Stomach (tissue), 19 donors: ENCODE measurements at places on chromosomes 1 and 21. TPM values are rescaled to one million over a fixed set of nuclear protein-coding genes. Genes with fewer than 3 reads are reported as not detected.

The CYYR1 gene
- 0.89 TPM for total RNA-seq

The ZNF124 gene
- total RNA-seq, result 23.0 TPM

DNA sequence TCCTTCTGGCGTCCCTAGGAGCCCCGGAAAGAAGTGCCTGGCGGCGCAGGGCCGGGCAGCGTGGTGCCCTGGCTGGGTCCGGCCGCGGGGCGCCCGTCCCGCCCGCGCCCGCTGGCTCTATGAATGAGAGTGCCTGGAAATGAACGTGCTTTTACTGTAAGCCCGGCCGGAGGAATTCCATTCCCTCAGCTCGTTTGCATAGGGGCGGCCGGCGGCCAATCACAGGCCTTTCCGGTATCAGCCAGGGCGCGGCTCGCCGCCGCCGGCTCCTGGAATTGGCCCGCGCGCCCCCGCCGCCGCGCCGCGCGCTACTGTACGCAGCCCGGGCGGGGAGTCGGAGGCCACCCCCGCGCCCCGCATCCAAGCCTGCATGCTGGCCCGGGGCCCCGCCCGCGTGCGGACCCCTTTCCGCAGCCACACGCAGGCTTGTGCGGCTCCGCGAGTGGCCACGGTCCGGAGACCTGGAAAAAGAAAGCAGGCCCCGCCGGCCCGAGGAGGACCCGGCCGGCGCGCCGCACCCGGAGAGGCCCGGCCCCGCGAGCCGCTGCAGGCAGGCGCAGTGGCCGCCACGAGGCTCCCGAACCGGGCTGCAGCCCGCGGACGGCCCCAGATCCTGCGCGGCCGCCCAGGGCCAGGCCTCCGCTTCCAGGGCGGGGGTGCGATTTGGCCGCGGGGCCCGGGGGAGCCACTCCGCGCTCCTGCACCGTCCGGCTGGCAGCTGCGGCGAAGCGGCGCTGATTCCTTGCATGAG is 160.4 kb downstream of the RUNX1 start:
- peak; percentile 97 for DNase-seq

DNA sequence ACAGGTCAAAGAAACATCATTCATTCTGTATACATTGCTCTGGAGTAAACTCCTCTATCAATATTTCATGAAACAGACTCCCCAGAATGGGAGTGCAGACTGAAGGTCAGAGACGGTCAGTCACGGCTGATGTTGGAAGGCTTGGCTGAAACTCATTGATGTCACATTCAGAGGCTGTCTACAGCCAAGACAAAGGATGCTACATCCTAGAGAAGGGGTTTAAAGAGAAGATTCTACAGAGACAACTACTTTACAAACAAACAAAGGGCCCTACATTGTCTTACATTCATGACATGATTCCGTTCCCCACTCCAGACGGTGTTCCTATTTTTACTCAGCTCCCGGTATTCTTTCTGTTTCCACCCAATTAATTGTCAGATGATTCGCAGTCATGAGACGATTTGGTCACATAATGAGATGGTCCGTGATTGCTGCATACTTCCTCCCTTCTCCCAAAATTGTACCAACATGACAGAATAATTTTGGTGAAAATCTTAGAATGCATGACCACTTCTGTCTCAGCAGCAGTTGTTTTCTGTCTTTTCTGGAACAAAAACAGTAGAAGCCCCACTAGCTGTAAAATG is 73.8 kb upstream of the VAV3 start:
- DNase-seq, result no peak

The TRIM46 gene
- 0.73 TPM for total RNA-seq

- DNase-seq, result no peak
These were observed 455.9 kb upstream of the RUNX1 start for GRCh38 chr21:35504951-35505466.

DNA sequence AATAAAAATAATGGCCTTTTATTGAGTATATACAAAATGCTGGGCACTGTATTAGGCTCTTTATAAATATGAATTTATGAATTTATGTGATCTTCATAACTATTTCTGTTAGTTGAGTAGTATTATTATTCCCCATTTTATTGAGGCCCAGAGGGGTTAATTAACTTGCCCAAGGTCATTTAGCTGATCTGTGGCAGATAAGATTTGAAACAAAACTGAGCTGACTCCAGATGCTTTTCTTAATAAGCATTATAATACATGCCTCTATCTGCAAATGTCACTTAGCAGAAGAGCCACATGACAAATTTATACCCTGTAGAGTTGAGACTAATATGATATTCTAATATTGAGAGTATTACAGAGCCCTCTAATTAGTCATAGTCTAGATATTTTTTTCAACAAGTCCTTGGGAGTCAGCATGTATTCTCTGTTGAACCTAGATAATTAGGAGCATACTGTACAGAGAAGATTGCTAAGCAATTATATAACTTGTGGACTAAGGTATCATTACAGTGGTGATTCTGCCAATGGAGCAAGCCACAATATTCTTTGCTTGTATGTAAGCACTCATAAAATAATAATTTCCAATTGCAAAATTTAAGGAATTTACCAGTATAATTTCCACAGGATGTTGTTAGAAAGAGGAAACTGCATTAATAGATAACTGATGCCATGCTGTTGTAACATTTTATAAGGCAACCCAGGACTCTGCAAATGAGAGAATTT is 112.0 kb downstream of the LRRC40 start:
- DNase-seq, result no peak

The OR14C36 gene
- total RNA-seq, result not detected

DNA sequence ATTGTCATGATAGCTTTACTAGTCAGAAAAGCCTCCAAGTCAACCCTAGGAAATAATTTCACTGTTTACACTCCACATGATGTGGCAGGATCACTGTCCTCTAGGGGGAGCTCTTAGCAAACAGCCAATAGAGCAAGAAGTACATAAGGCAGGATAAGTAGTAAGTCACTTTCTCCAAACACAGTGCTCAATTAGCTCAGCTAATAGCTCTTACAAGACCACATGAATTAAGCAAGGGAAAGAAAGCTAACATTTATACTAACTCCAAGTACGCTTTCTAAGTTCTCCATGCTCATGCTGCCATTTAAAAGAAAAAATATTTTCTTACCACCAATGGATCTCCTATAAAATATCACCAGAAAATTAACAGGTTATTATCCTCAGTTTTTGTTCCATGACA is 66.9 kb upstream of the LRIF1 start:
- peak; percentile 58 for DNase-seq

DNA sequence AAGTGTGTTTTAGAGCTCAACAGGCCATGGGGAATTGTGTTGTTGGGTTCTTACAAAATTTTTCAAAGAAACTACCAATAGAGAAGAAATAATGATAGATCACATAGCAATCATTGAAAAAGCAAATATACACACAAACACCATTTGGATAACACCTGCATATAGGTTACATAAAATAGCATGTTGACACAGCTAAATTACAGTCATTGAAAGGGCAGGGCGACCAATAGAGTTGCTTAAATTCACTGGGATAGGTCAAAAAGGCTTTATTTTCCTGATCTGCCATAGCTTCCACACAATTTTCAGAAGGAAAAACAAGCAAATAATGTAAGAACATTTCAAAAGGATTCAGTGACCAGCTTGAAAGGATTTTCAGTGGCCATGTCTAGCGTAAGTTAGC is 57.9 kb upstream of the FGGY start:
- DNase-seq, result no peak

The THEM5 gene
- not detected for total RNA-seq

The PAX7 gene
- total RNA-seq, result not detected

DNA sequence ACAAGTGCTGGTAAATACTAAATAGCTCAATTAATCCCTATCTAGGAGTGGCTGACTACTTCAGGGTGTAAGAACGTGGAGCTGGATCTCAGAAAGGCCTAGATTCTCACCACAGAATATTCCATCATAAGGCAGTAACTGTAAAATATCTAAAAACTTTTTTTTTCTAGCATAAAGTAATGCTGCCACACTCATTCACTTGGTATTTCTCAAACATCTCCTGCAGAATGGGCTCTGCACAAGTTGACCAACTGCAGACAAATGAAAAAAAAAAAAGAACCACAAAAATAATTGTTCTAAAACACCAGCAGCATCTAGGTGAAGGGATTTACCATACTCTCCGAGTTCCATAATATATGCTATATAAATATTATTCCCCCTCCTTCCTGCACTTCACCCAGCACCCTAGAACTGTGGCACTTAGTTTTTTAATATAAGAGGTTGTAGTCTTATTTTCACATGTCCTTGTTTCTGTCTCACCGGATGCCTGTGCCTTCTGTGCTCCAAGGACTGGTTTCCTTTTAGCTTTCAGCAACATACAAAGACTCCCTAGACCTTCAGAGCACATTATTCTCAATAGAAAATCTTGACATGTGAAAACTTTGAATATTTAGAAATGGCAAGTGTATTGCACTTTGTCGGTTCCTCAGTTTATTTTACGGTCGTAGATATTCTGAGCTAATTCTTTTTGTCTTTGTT is 8.9 kb downstream of the VSIG8 start:
- no peak for DNase-seq

GRCh38 chr1:203684094-203684493 is 57.5 kb downstream of the ATP2B4 start:
- no peak for DNase-seq

DNA sequence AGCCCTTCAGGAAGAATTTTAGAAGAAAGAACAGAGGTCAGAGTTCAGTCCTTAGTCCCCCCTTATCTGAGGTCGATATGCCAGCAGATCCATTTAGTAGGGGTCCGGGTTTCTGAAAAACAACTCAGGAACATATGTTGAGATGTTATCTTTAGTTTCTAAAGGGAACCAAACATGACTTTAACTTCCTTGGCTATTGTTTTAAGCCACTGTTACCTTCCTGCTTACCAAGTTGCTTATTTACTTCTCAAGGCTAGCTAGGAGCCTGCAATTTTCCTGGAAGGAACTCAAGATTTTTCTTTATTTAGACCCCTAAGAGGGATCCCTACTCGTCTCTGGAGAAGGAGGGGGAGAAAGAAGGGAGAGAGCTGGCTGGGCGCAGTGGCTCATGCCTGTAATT is 54.3 kb downstream of the KCNC4 start:
- DNase-seq, result no peak

The ECM1 gene
- total RNA-seq, result 1.7 TPM

The AMY2B gene
- total RNA-seq, result 91.0 TPM

- DNase-seq, result no peak
These were observed 11.1 kb upstream of the ETV3L start for GRCh38 chr1:157110686-157111085.

- DNase-seq, result no peak
These were observed 104.0 kb downstream of the PAX7 start for GRCh38 chr1:18734461-18735223.

GRCh38 chr1:208077232-208078075 is 166.5 kb upstream of the CD34 start:
- no peak for DNase-seq

The CD34 gene
- total RNA-seq, result 9.4 TPM

- DNase-seq, result peak; percentile 84
These were observed 90.2 kb upstream of the C1orf21 start for GRCh38 chr1:184296466-184297243.

- no peak for DNase-seq
These were observed 113.0 kb upstream of the GADD45A start for GRCh38 chr1:67571901-67572593.

GRCh38 chr1:19273106-19273843 is 15.3 kb downstream of the AKR7A3 start:
- DNase-seq, result peak; percentile 38

DNA sequence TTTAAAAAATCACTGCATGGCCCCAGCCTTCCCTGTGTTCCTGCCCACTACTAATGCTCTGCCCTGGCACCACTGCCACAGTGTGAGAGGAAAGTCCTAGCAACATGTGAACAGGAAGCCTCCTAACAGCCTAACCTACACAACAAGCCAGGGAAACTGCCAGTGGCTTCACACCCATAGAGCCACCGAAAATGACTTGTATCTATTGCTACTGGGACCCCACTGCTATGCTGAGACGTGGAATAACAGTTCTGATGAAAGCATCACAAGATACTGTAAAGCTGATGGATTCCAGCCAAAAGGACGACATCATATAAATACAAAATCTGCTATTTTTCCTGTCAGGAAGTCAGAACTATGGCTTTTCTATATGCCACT is 74.9 kb downstream of the JAK1 start:
- peak; percentile 38 for DNase-seq
